ENCODE measurements at places on chromosomes 3 and 15.
A peak's percentile ranks its signal among the peaks of the same experiment; 100 is the strongest.

DNA sequence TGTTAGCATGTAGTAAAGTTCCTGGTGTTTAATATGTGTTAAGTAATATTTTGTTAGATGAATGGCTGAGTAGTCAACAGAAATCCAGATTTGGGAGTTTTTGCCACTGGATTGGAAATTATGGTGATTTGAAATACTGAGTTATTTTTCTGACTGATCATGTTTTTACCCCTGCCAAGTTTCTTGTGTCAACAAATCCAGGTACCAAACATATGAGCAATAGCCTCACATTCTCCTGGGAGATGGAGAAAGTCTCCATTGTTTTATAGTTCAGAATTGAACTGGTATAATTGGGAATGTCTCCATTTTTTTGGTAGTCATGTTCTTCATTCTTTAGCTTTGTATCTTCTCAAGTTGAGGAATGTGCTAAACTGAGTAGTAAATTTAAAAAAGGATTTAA, 767.2 kb upstream of the LMCD1 start:
- no peak for DNase-seq

DNA sequence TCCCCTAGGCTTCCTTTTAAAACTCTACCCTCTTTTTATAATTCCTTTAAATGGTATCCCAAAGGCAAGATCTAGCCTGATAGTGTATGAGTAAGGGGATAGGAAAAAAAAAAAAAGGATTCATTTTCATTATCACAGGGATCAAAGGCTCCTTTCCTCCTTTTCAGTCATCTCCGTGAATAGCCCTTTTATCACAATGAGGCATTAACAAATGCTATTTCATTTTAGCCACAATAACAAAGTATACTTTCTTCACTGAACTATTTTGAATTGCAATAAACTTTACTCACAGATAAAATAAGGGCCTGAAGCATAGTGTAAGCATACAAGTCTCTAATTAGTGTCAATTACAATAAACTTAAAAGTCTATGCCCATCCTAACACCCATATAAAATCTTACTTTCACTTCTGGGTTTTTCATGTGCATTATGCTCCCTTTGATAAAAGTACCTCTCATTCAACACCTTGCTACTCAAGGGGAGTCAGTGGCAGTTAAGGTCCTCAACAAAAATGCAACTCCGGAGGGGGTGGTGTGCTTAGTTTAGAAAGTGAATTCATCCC, 8.6 kb downstream of the HIGD1A start:
- no peak for DNase-seq

DNA sequence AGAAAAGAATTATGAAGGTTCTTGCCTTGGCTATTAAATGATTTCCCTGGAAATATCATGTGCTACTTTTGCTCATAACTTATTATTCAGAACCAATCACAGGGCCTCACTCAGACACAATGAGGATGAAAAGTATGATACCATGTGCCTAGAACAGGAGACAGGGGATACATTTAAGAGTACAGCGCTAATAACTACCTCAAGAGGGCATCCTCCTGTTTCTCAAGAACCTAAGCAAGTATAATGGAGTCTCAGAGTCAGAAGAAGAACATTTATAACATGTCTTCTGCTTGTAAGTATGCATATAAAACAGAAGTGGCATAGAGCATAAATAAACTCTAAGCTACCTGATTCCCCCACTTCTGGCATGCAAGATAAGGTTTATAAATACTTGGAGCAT, 125.4 kb upstream of the MME start:
- peak; percentile 74 for DNase-seq

GRCh38 chr3:192855434-192855833, 62.2 kb downstream of the MB21D2 start:
- DNase-seq = no peak

DNA sequence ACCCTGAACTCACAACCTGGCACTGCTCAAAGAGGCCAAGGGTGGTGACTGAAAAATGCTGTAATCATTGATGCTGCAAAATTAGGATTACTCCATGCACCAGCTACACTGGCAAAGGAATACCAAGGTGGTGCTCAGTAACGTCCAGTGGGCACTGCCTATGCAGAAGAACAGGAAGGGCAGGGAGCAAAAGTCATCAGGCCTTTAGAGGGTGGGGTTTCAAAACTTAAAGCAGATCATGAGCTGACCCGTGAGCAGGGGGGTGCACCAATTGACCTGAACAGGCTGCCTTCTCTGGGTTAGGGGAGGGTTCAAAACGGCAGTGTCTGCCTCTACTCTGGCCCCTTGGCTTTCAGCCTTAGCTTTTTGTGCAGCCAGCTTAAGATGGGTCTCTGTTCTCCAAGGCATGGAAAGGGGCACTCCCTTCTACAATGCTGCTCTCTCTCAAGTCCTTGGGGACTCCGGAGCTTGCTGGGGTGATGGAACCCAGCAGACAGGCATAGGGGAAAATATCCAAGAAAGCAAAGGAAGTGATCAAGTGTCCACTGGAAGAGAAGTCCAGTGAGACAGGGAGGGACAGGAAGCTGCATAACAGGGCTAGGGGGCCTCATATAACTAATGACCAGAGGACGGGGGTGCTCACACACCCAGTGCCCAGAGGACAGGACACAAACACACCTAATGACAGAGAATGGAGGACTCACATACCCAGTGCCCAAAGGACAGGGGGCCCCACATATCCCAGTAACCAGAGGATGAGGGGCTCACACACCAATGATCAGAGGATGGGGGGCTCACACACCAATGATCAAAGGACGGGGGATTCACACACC, 11.4 kb downstream of the RAB6B start:
- no peak for DNase-seq

DNA sequence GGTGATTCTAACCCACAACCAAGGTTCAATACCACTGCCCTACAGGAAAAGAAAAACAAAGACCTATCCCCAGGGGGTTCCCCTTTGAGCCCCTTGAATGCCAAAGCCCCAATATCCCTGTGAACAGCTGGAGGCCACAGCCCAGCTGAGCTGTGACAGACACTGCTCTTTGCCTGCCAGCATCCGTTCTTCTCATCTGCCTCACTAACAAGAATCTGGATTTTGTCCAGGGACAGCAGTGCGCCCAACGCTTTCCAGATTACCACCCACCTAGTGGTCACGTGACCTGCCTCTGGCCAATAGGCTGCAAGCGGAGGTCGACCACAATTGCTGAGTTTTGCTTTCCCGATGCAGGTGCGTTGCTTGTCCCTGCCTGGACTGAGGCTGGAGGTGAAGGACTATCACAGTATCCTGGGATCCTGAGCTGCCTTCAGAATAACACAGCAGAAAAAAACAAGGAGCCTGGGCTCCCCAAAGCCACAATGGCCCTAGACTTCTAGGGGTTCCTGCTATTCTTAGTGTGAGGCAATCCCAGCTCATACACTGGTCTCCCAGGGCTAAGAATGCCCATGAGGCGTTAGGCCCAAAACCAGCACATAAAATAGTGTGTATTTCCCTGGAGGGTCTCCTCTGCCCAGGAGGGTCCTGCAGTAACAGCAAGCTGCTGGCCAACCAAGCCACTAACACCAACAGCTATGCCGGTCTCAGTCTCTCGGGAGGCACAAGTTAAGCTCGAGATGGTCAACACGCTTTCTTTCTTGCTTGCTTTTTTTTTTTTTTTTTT, 13.8 kb downstream of the BDH1 start:
- peak; percentile 84 for DNase-seq

GRCh38 chr15:35540021-35540420, 5.9 kb downstream of the DPH6 start:
- no peak for DNase-seq

DNA sequence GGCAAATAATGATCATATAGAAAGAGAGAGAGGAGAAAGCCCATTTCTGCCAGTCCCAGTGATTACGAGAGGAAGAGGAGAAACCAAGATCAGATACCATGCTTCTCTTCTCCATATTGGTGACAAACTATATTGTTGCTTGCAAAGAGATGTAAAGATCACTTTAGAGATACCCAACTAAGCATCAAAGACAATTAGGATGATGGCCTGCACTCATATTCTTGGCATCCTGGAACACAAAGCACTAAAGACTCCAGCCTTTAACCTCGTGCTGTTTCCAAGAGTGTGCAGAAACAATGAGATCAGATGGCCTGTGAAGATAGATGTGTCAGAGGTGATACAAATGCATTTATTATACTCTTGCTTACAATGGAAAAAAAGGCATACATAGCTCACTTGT, 170.7 kb upstream of the TP63 start:
- no peak for DNase-seq

- no peak for DNase-seq
Measured at GRCh38 chr3:171459137-171459941, 866 bp downstream of the TNIK start.

- no peak for DNase-seq
Measured at GRCh38 chr3:160755776-160756304, at the start of gene PPM1L. TSS of gene PPM1L (plus strand) at chr3:160756231.

DNA sequence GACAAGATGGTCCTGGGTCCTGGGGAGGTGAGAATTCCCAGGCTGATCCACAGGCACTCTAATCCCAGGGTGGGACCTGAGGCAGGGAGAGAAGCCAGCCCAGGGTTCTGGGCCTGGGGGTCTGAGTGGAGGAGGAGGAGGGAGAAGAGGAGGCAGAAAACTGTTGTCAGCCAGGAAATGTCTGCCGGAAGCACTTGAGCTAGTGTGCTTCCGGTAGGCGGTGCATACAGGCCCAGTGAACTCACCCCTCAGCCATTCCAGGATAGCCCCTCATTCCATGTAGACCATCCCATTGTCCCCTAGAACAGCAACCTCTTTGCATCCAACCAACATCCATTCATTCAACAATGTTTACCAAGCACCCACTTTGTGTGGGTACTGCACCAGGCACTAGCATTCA, 47.9 kb upstream of the LCTL start:
- no peak for DNase-seq

DNA sequence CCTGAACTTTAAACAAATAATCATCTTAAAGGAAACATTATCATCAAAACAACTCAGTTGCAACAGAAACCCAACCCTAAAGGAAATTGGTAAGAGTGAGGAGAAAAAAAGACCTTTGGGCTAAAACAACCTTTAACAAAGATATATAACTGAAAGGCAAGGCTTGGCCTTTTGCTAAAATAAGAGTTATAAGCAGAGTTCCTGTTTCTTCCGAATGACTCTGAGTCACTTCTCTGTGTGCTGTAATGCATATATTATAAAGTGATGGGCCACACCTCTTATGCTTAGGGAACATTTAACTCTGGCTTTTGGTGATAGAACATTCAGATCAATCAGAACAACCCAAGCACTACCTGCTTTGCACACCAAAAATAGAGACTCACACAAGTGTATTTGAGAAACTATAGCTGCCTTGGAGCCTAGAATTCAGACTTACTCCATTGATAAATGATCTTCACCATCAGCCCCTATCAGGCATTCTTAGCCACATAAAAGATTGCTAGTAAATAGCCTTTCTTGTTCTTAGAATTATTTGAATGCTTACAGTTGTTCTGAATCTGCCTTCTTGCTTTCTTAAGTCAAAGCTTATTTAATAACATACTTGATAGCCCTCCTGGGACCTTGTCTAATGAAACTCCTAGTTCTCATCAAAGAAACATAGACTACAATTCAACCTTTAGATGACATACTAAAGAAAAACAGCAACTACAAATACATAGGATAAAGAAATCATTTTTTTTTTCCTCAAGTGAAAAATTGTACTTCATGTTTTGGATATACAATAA, 294.2 kb upstream of the SEMA6D start:
- peak; percentile 71 for DNase-seq
